ENCODE measurements at places on chromosomes 3 and 15.

- DNase-seq: no peak
Observed at GRCh38 chr3:67414740-67415139, 239.7 kb downstream of the SUCLG2 start.

DNA sequence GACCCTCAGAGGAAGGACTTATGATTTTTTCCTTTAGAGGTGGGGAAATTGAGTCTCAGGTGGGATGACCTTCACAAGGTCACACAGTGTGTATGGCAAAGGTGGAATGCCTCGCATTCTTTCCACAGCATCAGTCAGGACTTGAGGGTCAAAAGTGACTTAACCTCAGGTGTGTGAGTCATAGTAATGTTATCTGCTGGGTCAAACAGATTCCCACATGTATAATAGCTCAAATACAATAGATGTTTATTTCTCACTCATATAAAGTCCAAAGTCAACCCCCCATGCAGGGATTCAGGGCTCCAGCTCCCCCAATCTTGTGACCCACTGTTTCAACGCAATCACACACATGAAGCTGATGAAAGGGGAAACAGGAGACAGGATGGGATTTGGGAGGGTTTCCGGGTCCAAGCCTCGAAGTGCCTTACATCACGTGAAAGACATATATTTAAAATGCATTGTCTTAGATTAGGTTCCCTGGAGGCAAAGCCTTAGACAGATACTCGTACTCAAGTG is 34.0 kb upstream of the CCDC174 start:
- no peak for DNase-seq

DNA sequence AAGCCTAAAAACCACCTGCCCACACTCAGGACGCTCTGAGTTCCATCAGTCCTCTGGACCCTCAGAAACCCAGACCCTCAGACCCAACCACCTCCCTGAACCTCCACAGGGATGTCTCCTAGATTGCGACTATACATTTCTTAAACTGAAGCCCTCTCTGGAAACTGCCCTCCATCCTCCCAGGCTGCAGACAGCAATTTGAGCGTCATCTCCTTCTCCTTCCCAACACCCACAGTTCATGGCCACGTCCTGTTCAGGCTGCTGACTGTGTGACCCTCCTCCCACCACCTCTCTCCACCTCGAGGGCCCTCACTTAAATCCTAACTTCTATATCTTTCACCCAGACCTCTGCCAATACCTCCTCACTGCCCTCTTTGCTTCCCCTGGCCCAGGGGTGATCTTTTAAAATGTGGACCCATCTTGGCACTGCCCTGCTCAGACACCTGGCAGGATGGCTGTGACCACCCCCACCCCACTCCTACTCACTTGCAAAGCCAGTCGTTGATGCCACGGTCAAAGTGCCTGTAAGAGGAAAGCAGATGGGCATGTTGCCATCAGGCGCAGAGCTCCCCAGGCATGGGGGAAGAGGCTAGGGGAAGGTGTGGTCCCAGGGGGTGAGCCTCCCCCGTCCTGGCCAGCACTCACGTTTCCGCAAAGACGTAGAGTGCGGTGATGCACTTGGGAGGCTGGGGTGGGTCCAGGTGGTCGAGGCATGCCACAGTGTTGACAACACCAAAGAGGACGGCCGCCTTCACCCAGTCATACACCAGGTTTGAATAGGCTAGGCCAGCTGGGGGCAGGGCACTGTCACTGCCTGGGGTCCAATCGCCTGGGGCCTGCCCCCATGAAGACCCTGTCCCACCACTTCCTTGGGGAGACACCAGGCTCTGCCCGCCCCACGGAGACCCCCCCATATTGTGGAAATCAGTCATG is 6.0 kb downstream of the HHATL start:
- no peak for DNase-seq

GRCh38 chr15:66750609-66751008 is 48.6 kb downstream of the SMAD6 start:
- no peak for DNase-seq

Data from frontal cortex (tissue), 4 donors.